ENCODE measurements at places on chromosomes 6 and 20.

DNA sequence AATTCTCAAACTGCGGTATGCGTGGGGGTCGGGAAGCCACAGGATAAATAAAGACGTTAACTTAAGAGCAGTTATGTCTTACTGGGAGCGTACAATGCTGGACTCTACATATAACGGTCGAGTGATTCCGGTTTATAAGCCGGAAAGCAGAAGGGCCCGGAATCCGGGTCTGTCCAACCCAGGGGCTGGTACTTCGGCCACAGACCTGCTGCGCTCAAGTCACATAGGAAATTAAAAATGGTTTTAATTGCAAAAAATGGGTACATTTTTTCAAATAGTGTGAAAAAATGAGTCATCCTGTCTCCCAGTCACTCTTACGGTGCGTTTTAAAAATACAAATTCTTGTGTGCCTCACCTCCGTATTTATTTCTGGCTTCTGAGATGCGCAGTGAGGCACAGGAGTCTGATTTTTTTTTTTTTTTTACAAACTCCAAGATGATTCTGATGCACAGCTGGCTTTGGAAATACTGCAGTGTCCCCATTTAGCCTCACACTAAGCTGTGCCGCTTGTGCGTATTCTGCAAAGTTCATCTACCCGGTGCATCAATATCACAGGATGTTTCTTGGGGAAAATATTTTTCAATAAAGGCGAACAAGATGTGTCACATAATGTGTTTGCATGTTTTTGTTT is 1.0 kb downstream of the PCIF1 start:
- DNase-seq, result no peak

DNA sequence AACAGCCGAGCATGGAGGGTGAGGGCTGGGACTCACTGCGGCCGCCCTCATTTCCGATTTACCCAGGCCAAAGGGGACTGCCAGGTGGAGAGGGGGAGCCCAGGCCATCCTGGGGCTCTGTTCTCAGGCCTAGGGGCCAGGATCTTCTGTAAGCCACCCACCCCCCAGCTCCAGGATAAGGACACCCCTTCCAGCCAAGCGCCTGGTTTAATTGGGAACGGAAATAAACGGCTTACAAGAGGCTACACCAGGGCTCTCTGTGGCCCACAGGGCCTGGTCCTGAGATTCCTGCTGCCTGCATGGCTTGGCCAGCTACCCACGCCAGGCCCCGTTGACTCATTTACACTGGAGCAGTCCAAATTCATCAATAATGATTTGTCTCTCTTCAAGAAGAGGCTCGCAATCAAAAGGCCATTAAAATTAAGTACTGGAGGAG is 68.1 kb upstream of the TOP1 start:
- DNase-seq, result no peak

DNA sequence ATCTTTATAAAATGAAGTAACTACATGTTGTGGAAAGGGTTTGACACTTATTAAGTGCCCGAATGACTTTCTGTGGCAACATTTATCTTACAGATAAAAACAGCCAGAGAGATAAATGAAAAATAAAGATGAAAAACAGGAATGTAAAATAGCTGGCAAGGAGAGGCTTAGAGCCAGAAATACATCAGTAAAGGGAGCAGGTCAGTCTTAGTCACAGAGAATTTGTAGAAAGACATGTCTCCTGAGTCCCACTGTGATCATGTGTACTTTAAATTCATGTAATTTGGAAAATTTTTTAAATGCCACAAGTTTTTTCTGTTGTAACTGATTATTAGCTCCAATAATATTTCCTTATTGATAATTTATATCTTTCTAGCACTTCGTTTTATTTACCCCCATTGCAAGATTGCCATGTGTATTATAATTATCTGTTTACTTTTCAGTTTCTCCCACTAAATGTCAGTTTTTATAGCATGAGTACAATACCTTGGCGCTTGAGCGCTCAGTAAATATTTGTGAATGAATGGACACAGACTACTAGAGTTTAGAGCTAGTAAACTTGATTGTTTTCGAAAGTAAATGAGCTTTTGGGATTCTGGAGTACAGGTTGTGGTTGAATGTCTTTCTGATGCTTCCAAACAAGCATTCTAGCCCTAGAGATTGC is 15.2 kb downstream of the TAB2 start:
- DNase-seq, result no peak

DNA sequence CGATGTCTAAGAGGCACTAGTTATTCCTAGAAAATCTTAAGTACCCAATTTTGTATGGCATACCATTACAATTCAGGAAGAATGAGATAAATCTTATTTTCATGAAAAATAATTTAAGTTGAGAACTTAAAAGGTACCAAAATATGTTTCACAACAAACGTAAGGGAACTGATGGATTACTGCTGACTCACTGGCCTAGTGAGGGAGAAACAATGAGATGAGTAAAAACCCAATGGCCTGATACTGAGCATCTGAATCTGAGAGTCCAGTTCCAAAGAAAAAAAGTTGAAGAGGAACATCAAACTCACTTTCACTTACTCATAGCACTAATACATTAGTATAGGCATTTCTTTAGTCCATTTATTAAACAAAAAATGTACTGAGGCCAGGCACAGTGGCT is 56.0 kb downstream of the MDN1 start:
- no peak for DNase-seq
